ENCODE measurements at places on chromosomes 3 and 15.

- DNase-seq: no peak
Measured at GRCh38 chr3:67521053-67521646, 133.3 kb downstream of the SUCLG2 start.

DNA sequence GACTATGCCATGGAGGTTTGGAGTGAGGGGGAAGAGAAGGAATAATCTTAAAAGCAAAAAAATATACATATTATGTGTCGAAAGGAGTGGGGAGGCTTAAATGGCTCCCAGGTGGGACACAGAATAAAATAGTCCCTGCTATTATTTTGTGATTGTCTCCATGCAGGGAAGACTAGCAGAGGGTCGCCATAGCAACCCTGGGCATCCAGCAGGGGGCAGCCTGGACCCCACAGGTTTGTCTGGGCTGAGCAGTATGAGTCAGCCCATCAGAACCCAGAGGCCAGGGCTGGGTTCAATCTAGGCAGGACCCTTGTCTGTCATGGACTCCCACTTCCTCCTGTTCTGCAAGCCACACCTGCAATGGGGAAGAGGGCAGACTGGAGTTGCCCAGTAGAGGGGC, 17.6 kb upstream of the LINGO1 start:
- DNase-seq: no peak

GRCh38 chr3:11755276-11755675, 91.4 kb downstream of the TAMM41 start:
- DNase-seq: no peak

DNA sequence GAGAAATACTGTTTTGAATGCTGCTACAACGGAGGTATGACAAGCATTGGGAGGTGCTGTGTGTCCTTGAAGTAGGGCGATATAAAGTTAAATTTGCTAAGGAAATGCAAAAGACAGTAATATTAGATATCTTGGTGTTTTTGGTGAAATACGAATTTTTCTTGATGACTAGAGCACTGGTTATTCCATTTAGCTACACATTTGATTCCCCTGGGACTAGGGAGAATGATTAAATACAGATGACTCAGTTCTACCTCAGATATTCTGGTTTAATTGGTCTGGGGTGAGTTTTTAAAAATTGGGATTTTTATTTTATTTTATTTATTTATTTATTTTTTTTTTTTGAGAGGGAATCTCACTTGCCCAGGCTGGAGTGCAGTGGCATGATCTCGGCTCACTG, 18.7 kb upstream of the GADL1 start:
- no peak for DNase-seq

GRCh38 chr3:147940405-147941193, 531.4 kb downstream of the ZIC1 start:
- DNase-seq: no peak

- no peak for DNase-seq
Measured at GRCh38 chr3:36812240-36812639, 47.9 kb upstream of the DCLK3 start.

GRCh38 chr15:69656271-69657030, 203.8 kb downstream of the RPLP1 start:
- no peak for DNase-seq

- no peak for DNase-seq
Measured at GRCh38 chr3:8837162-8837561, 67.7 kb upstream of the OXTR start.

GRCh38 chr3:197463279-197463678, 92.5 kb downstream of the BDH1 start:
- no peak for DNase-seq

GRCh38 chr3:77726517-77726916, 686.6 kb downstream of the ROBO2 start:
- DNase-seq: no peak

DNA sequence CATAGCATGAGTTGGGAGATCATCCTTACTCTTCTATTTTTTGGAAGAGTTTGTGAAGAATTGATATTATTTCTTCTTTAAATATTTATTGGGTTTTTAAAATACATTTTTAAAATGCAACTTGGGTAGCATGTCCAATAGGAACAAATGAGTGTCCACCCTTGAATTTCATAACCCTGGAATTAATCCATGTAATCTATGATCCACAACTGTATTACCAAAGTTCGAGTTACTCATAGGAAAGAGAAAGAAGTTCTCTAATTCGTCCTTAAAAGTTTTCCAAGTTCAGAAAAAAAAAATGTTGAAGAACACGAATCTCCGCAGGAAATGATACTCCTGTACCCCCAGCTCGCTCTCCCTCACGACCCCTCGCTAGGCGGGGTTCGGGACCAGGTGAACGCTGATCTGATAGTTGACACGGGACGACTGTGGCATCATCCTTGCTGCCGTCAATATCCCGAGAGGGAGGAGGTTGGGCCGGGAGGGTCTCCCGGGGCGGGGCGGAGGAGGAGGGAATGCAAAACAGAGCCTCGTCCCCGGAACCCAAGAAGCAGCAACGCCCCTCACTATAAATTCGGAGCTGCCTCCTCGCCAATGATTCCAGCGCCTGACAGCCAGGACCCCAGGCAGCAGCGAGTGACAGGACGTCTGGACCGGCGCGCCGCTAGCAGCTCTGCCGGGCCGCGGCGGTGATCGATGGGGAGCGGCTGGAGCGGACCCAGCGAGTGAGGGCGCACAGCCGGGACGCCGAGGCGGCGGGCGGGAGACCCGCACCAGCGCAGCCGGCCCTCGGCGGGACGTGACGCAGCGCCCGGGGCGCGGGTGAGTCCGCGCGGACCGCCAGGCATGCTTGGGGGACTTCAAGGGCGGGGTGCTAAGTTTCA, at the start of gene AGTR1:
AGTR1 (plus strand) TSS at position 598 of the 884 bp plus-strand sequence. CDS start 43,133 bp downstream, outside the sequence.
- DNase-seq: no peak

DNA sequence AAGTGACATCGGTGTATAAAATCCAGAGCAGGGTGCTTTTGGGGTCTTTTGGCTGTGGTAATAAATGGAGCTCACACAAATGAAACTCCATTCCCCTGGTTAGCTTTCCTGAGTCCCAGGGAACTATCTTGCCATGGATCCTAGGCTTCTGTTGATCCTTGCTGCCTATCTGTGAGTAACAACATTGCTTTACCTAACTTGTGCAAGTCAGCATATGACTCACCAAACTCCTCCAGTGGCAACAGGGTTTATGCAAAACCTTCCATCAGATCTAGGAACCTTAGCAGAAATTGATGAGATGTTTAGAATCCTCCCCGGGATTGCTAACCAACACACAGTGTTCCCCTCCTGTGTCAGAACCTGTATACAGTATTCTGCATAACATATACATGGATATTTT, 105.4 kb downstream of the SCAPER start:
- no peak for DNase-seq

- DNase-seq: no peak
Measured at GRCh38 chr3:118055381-118055780, 979.3 kb downstream of the IGSF11 start.

- DNase-seq: no peak
Measured at GRCh38 chr3:166211451-166211850, 374.2 kb upstream of the BCHE start.

DNA sequence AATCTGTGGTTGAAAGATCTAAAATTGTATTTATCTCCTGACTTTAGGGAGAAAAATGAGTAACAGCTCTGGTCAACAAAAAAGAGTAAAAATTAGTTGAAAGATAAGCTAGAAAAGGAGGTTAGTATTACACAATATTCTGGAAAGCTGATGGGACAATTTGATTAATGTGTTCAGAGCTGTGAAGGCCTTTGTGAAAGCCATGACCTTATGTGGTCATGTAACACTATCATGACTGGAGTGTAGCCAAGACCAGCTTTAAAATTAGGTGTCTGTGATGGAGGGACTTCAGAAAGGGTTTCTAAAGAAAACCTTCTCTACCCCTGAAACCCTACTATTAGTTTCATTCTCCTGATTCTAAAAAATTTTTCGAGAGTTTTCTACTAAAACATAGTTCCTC, 127.2 kb downstream of the NFKBIZ start:
- no peak for DNase-seq

DNA sequence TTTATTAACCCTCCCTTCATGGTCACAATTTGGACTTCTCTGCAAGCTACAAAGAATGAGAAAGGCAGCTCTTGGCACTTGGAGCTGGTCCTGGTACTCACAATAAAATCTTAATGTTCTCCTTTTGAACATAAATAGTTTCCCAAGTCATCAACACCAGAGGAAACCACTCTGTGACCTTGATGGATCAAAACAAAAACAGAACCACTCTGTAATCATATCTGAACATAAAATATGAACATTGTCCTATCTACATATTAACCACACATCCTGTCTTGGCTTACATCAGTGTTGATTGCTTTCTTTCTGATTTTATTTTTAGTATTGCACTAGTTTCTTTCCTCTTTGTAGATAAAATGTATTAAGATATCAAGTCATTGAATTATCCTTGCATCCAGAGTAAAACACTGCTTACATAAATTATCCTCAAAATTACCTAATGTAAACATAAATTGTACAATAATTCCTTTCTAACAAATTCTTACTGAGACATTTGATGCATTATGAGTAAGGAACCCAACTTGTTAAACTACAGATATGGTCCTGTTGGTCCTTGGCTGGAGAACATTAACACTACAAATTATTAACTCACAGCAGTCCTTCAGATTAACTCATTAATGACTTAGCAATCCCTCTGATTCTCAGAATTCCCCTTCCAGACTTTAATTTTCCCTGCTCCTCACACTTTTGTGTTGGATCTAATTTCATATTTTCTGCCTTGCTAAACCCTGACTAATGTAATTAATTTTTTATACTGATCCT, 860.5 kb downstream of the DIPK2A start:
- DNase-seq: no peak

GRCh38 chr3:189967254-189967865, 153.3 kb downstream of the P3H2 start:
- DNase-seq: no peak

DNA sequence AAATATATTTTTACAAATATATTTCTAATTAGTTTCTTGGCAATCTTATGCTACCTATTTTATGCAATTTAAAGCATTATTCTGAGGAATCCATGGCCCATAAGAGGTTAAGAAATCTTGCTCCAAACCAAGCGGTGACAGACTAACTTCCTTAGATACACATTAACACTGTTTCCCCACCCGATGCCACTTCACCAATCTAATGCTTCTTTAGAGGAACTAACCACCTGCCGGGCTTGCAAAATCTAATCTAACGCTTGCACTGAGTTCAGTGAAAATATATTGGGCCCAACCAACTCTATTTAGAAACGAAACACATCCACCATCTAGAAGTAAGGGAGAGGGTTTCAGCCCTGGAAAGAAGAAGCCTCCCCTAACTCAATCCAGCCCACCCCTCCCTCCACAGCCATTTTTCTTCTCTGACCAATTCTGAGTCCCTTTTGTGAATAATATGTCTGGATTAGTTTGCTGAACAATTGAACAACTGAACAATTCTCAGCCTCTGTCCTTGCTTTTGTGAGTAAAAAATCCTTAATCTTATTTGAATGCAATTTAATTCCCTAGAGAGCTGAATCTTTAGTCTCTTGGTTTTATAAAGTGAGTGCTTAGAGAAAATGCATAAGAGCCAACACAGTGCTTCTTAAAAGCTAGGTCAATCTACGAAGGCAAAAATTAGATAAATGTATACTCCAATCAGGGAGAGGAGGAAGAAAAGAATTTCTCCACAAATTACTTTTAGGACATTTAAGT, 150.4 kb upstream of the ADAMTS9 start:
- DNase-seq: no peak

DNA sequence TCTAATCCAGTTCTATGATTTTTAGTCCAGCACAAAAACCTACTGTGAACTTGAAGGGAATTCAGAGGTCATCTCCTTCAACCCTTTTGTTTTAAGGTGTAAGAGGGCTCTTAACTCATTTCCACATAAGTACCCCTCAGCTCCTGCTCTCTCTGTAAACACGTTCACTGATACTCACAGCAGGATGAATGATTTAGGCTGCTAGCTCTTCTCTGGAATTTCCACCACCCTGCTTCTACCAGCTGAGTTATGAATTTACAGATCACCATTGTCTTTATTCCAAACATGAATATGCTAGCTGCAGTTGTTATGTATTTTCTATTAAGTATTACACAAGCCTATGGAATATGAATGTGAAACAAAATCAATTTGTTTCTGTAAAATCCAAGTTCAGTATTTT, 101.3 kb upstream of the NANOGP8 start:
- no peak for DNase-seq

GRCh38 chr15:90287101-90287500, 21.6 kb downstream of the NGRN start:
- DNase-seq: no peak

DNA sequence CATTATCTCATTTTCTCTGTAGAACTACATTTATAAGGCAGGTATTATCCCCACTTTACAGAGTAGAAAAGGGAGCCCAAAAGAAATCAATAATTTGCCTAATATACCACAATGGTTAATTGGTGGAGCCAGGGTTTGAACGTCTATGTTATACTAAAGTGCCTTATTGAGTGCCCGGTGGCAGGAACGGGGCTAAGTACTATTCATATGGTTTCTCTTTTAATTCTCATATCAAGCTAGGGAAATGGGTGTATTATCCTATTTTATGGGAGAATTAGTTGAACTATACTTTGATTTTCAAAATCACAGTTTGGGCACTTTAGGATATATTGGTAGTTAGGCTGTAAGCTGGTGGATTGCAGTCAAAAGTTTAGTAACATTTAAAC, 1.5 kb downstream of the CEP97 start:
- DNase-seq: no peak

DNA sequence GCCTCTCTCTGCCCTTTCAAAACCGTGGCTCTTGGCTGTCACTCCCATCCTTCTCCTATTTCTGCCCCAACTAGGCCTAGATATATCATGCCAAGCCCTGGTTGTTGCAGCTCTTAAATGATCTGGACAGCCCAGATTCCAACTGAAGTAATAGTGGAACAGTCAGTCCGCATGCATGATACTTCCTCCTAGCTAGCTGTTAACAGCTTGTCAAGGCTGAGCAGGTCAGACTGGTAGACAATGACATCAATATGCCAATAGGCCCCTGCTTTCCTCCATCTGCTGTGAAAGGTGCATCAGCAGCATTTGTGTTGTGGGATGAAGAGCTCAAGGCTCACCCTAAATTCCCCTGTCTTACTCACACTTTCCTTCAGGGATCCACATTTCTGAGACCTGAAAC, 527.7 kb upstream of the TGFBR2 start:
- no peak for DNase-seq

DNA sequence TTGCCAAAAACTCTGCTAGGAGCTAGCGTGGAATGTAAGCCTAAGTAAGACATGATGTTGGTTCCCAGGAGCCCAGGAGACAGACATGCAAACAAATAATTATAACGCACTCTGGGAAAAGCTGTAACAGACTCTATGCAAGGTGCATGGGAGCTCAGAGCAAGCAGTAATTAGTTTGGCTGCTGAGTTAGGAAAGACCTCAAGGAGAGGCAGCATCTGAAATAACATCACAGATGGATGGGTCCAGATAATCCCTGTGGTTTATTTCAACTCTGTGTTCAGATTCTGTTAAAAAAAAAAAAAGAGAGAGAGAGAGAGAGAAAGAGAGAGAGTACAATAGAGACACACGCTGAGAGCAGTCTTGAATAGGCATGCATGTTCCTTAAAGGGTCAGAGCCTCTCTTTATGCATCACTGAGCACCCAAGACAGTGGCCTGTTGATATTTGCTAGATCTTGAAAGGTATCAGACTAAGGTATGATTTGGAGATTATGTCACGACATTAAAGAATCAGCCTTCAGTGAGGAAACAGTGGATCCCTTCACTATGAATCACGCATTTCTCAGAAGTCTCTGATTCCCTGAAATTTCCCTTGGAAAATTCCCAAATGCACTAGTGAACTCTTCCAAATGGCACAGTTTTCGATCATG, 124.4 kb upstream of the LIPC start:
- DNase-seq: no peak

All from T-helper 9 cell (primary cell).